NCI-H524 treated with DMSO at 0.1 percent for 48 hours (cell line): ENCODE measurements at places on chromosomes 3 and 15.

- no peak for DNase-seq
Measured at GRCh38 chr3:167918008-167918596, 177.6 kb downstream of the GOLIM4 start.

GRCh38 chr3:172516318-172517214 lies 6.7 kb downstream of the TNFSF10 start:
- no peak for DNase-seq

DNA sequence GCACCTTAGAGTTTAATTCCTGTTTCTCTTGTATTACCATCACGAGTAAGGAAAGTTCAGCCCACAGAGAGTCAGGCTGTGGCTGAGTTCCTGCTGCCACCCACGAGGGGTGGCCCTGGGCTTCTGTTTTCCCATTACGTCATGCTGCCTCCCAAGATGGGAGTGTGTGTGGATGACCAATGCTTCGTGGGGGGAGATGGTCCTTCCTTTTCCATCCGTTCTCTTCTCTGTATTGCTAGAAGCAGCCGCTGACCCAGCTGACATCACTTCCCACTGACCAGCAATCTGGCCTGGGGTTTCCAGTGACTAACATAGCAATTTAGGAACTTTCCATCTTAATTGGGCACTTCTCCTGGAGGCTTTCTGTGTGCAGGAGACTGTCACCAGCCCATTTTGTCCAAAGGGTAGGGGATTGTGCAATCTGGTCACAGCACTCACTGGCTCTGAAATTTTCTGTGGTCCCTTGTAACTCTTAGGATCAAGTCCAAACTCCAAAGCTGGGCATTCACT lies 9.3 kb downstream of the IRAK2 start:
- DNase-seq = no peak

DNA sequence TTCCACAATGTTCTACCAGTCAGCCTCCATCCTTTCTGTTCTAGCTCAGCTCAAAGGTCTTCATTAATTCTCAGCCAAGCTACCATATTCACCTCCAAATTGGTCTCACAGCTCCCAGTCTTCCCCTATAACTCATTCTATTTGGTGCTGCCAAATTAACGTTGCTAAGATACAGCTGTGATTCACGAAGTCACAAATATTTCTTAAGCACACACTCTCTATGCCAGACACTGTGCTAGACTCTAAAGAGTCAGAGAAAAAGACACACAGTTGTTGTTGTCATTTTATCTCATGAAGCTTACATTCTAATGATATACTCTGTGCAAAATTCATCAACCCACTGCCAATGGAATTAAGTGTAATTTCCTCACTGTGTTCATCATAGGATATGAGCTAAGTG lies 102.8 kb downstream of the FRMD5 start:
- no peak for DNase-seq

- DNase-seq = no peak
Measured at GRCh38 chr3:86996261-86996955, 5.5 kb upstream of the VGLL3 start.

GRCh38 chr15:69860321-69860720 lies 237.4 kb downstream of the TLE3 start:
- DNase-seq = peak; percentile 27

DNA sequence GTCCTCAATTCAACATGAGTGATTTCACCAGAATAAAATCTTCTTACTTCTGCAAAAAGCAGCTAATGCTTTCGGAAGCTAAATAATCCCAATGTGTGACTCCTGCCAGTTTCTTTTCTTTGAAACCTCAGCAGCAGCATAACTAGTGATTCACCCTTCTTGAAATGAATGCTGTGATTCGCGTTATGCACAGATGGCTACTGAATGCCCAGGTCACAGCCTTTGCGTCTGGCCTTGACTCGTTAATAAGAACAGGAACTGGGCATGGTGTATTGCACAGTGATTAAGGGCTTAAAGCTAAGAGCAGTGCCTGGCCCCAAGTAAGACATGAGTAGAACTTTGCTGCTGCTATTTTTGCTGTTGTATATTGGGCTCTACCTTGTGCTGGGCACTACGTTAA lies 19.0 kb downstream of the CGNL1 start:
- no peak for DNase-seq

- no peak for DNase-seq
Measured at GRCh38 chr3:54660714-54661132, 267.1 kb downstream of the LRTM1 start.

DNA sequence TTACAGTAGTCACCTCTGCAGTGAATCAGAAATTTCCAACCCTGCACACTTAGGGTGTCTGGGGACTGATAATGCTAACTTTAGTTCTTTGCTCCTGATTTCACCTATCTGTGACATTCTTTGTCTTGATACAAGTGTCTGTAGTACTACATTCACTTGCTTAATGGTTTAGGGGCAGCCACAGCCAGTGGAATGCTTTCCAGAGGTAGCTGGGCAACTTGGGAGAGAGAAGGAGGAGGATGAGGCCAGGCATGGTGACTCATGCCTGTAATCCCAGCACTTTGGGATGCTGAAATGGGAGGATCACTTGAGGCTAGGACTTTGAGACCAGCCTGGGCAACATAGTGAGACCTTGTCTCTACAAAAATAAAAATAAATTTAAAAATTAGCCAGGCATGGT lies 8.5 kb downstream of the BAHD1 start:
- no peak for DNase-seq
